ENCODE measurements at places on chromosomes 13 and 19.

DNA sequence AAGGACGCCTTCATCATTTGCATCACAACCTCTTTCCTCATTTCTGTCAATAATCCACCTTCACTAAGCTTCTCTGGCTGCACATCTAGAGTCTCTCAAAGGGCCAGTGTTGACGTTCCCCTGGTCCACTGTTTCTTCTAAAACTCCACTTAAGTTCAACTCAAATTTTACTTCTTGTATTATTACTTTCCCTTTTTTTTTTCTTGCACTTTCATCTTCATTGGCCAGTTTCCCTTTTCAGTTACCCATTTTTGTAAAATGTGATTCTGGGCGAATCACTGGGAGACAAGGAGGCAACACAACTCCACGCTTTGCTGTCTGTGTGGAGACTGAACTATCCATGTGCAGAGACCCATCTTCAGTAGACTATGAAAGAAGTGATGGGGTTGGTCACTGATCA is 128.6 kb upstream of the RNF113B start:
- no peak for DNase-seq

DNA sequence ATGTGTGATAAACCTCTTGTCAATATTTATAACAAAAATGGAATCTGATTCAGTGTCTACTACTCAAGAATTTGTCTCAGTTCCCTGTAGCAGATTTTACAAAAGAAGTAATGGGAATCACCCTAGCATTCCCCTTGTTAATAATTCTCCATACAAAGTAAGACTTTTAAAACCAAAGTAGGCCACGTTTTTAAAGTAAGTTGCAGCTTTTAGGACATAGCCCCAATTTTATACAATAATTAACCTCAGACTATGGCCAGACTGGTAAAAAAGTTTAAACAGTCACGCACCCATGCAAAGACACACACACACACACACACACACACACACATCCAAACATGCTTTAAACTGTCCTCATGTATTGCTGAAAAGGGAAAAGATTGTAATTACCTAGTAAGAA is 589.9 kb downstream of the PCDH9 start:
- no peak for DNase-seq

- DNase-seq, result peak; percentile 98
These were observed at the start of gene DYRK1B for GRCh38 chr19:39833464-39834286. Gene DYRK1B (minus strand): TSS chr19:39834162. CDS start chr19:39831867, 2,295 bp downstream.

DNA sequence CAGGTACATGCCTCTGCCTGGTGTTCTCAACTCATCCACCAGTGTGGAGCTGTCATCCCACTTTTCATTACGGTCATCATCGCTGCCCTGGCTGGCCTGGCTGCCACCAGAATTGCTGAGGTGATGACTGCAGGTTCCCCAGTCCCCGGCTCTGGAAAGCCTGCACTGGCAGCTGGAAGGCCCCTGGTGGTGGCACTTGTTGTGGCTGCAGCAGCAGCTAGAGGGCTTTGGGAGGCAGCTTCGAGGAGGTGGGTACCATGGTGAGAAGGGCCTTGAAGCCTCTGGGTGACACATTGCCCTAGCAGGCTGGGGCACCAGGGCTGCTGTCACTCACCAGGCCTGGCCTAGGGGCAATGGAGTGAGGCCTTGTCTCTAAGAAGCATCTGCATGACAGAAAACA is 25.3 kb upstream of the ZNF14 start:
- no peak for DNase-seq

DNA sequence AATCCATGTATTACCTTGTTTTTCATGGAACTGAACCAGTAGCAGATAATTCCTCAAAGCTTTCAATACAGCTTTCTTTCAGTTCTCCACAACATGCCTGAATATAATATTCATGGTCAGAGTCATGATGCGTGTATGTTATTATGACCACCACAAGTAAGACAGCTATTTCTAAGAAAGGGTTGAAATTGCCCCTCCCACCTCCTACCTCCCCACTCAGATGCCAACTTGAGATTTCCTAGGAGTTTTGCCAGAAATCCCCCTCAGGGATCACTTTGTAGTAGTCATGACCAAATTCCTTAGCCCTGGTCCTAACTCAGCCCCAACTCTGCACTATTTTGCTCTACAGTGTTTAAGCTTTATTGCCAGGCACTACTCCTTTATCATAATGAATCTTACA is 69.9 kb upstream of the RAP2A start:
- no peak for DNase-seq

GRCh38 chr19:37403403-37403802 is 32.5 kb downstream of the ZNF527 start:
- DNase-seq, result no peak

DNA sequence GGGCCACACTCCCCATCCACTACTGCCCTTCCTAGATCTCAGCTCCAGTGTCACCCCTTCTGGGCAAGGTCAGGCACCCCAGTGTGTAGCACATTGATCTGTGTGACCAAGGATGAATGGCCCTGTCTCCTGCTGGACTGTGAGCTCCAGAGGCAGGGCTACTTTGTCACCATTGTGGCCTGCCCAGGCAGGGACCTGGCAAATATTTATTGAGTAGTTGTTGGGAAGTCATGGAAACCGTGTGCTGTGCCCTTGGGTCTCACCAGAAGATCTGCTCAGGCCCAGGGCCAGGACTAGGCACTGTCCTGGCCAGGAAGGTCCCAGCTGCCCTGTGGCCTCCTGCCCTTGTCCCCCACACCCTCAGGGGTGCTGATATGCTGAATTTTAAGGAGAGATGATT is 10.5 kb downstream of the NACC1 start:
- DNase-seq, result no peak

- no peak for DNase-seq
These were observed 1023.5 kb downstream of the PCDH17 start for GRCh38 chr13:58655086-58655485.

- no peak for DNase-seq
These were observed 216.1 kb upstream of the TMTC4 start for GRCh38 chr13:100890645-100891044.

DNA sequence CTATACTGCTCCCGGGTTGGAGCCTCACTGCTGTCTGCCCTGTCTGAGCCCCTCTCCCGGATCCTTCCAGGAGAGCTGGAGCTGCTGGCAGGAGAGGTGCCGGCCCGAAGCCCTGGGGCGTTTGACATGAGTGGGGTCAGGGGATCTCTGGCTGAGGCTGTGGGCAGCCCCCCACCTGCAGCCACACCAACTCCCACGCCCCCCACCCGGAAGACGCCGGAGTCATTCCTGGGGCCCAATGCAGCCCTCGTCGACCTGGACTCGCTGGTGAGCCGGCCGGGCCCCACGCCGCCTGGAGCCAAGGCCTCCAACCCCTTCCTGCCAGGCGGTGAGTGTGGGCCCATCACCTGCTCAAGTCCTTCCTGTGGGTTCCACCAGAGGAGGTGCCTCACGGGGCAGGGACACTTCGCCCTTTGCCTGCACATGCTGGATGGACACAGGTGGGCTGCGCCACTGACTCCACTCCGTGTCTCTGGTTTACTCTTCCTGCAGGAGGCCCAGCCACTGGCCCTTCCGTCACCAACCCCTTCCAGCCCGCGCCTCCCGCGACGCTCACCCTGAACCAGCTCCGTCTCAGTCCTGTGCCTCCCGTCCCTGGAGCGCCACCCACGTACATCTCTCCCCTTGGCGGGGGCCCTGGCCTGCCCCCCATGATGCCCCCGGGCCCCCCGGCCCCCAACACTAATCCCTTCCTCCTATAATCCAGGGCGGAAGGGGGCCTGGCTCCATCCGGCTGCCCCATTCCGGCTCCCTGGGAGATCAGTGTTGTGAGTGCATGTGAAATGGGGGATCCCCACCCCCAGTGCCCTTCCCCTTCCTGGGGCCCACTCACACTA is 19.8 kb downstream of the EPN1 start:
- no peak for DNase-seq
